ENCODE measurements at places on chromosomes 4 and X.

- DNase-seq, result no peak
Measured at GRCh38 chr4:122688529-122689140, 43.9 kb upstream of the BBS12 start.

DNA sequence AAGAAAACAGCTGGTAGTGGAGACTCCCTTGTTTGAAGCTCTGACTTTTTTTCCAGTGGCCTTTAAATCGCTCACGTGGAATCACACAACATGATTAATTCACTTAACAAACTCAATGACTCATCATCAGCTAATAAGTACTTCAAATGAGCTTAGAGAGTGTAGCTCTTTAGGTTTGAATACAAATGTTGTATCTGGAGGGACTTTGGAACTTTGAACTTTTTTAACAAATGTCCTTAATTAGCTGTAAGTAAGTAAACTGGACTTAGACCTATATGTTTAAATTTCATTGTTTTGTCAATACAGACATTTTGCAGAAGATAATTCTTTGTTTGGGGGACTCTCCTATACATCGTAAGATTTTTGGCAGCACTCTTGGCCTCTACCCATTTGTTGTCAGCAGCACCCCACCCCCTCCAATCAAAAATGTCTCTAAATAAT lies 581.1 kb downstream of the SPRY1 start:
- no peak for DNase-seq

DNA sequence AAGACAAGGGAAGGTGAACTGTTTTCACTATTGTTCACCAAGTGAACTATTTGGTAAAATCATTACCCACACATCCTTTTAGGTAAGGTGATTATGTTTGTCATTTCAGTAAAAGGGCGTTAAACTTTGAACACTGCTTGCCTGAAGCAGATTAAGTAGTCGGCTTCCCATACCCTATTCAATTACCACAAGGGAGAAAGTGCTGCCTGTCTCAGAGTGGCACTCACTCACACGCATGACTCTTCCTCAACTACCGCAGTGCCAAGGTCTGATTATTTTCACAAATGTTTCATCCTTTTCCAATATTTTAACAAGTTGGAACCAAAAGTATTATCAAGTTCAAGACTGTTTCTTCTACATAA lies 11.0 kb downstream of the VEGFC start:
- no peak for DNase-seq

DNA sequence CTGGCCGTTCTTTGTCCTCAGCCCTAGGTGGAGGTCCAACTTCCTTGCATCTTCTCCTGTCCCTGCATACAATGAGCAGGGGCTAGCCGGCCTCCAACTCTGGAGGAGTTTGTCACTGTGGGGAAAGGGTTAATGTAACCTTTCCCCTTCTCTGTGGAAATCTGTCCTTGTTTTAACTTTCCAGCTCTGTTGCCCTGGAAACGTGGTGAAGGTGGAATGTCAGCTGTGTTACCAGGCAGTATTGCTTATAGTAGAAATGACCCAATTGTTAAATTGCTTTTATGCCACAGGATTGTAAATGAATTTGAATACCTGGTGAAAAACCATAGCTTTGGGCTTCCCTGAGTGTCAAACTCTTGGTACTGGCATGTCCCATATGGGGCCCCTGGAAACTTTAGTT lies 131.6 kb upstream of the SCML1 start:
- no peak for DNase-seq

- no peak for DNase-seq
Measured at GRCh38 chrX:103776546-103776945, at the start of gene PLP1. TSS of gene PLP1 (plus strand) at chrX:103776840. CDS start at chrX:103776996, 156 bp downstream.

DNA sequence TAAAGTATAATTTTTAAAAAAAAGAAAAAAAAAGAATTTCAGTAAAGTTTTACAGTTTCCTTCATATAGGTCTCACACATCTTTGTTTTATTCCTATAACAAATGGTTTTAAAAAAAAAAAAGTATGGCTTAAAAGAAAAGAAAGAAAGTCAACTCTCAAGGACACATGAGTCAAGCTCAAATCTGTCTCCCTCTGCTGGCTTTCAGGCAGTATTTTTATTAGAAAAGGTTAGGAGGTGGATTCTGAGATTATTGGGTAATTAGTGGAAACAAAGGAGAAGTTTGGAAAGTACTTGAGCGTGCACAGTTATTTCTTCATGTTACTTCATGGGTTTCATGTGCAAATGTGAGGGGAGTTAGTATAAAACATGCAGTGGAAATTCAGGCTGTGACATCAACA lies 36.6 kb upstream of the BTC start:
- DNase-seq, result no peak

GRCh38 chr4:6574747-6575502 lies at the start of gene MAN2B2:
TSS of gene MAN2B2 (plus strand) at chr4:6575189. CDS start at chr4:6575211, 22 bp downstream.
- DNase-seq, result peak; percentile 84

GRCh38 chr4:7647186-7647585 lies 212.5 kb upstream of the PSAPL1 start:
- DNase-seq, result no peak

DNA sequence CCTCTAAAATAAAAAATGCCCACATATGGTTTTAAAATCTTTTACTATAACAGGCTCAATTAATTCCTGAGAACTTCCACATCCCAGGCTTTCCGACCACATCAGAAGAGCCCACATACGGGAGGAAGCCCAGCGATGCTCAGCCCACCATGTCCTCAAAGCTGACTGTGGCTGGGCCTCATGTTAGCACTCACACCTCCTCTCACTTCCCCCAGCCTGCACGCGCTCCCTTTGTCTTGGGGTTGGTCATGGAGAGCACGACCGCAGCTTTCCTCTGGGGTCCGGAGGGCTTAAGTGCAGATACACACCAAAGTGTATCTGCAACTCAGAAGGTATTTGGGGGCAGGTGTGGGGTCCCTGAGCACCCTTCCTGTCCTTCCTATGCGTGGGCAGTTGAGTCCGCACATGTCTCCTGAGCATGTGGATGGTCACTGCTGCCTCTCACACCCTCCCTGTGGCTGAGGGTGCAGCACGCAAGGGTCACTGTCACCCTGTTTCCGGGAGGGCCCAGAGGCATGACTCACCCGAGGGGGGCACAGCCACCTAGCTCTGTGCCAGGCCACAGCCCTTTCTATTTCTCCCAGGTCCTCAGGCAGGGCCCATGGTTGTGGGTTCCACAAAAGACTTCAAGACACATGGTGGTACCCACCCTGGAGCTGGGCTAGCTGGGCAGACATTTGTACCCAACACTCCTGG lies 21.2 kb downstream of the WDR1 start:
- DNase-seq, result no peak

DNA sequence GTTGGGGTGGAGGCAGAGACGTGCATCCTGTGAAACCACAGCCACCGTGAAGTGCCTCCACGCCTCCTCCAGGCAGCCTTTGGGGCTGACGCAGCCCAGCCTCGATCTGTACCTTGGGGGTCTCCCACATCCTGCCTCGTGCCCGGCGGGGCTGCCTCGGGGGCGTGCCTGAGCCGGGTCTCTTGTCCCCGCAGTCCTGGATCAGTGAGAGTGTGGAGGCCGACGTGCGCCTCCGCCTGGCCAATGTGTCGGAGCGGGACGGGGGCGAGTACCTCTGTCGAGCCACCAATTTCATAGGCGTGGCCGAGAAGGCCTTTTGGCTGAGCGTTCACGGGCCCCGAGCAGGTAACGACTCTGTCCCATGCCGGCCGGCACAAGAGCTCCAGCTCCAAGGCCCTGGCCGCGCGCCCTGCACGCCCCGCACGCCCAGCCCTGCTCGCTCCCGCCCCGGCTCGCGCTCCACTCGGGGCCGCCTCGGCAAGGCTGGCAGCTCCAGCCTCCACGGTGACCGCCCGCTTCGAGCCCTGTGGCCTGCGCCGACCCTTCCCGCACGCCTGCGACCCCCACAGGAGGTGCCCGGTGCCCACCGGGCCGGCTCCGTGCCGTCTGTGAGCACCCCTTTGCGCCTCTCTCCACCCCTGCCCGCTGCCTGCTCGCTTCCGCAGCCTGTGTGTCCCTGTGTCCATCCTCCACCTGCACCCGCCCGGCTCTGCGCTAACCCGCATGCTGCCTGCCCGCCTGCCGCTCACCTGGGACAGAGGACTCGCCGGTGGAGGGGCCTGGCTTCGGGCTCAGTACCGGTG lies 9.8 kb downstream of the FGFR3 start:
- no peak for DNase-seq

DNA sequence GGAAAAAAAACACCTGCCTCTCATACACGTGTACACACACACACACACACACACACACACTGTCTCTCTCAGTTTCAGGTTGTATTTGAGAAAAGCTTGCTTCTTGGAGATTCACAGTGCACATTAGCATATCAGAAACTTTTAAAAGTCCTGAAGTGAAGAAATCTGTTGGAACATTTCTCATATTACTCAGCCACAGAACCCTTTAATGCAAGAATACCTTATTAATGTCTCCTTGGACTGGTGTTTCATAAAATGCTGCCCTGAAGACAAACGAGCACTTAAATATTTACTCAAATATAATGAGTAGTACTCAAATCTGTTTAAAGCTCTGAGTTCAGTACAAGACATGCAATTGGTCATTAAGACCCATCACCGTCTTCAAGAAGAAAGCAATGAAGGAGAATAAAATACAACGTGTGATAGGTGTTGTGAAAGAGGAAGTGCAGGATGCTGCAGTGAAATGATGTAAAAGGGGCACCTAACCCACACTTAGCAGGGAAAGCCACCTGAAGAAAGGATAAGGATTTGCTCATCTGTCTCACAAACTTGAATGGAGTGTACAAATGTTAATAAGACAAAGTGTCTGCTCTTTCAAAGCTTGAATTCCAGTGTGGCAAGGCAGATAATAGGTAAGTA lies 57.0 kb downstream of the DCLK2 start:
- DNase-seq, result no peak

DNA sequence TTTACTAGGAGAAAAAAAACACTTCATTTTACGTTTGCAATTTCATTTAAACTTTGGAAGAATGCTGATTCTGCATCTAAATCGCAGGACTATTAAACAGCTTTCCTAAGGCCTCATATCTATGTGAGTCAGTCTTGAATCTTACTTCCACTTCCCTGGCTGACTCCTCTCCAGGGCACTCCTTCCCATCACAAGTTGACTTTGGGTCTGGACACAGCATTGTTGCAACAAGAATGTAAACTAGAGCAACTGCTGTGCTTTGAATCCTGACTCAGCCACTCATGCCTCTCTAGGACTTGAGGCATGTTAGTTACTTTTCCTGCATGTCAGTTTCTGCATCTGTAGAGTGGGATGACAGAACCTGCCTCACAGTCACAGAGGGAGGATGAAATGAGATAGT lies 413.8 kb downstream of the FAT4 start:
- DNase-seq, result no peak

DNA sequence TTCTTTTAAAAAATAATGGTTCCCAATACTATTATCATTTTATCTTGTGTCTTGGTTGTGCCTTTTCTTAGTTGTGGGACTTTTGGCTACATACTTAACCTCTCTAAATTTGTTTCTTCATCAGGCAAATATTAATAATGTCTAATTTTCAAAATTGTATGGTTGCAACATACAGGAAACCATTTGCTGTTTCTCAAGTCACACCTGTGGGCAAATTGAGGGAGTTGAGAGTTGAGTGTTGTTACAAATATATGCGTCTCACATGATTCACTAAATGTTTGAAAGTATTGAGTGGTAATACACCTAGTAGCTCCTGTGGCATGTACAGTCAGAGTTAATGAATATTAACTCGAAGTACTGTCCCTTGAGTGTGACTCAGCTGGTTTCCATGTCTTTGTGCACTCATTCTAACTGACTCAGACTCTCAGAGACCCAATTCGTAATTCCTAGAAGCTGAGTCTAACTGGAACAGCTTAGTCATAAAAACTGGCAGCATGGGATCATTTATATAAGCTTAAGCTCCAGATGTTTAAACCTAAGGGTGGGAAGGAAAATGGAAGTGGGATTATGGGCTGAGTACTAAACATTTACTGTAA lies 802.4 kb downstream of the TRIML1 start:
- no peak for DNase-seq

GRCh38 chr4:121656269-121656641 lies 40.5 kb downstream of the ANXA5 start:
- DNase-seq, result peak; percentile 14

DNA sequence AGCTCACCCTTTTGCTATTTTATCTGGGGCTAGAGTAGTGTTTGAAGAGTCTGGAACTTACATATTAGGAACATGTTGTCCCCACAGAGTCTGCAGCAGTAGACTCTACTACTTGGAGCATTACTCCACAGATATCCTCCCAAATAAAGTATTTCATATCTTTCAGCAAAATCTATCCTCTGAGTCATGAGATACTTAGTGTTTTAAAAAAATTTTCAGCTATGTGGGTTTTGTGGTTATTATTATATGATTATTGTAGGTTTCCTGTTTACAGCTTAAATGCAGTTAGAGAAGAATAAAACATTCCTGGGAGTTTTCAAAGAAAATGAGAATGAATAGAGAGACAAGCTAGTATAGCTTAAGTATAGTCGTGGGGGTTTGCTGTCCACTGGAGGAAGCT lies 30.9 kb downstream of the PAGE2 start:
- DNase-seq, result no peak

DNA sequence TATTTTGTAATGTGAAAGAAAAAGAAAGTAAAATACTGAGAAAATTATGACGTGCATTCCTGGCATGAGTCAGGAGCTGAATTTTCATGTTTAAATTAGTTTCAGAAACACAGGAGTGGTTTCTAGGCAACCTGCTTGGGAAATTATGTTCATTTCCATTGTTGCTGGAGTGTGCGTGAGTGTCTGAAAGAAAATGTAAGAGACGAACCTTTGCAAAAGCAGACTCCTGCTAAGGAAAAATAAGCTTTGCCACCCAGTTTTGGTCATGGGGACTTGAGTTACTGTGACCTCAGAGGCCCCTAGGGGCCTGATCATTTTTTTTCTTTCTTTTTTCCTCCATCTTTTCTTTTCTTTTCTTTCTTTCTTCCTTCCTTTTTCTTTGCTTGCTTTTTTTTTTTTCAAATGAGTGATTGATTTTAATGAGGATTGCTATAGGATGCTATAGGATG lies 18.8 kb upstream of the CHRNA9 start:
- DNase-seq, result peak; percentile 61

DNA sequence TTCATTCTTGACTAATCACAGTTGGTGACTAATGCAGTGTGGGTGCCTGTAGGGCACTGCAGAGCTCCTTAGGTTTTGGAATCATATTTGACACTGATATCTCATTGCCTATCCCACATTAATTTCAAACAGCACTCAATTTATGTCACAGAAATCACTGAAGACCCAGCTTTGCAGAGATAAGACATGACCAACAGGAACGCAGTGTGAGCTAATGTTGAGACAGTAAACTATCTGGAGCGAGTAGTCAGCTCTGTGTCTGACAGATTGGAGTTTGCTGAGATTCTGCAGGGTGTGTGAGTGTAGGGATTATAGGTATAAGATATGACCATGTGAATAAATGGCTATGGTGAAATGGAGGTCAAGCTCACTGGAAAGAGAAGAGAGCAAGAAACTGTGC lies 1586.1 kb upstream of the AGA start:
- DNase-seq, result no peak

DNA sequence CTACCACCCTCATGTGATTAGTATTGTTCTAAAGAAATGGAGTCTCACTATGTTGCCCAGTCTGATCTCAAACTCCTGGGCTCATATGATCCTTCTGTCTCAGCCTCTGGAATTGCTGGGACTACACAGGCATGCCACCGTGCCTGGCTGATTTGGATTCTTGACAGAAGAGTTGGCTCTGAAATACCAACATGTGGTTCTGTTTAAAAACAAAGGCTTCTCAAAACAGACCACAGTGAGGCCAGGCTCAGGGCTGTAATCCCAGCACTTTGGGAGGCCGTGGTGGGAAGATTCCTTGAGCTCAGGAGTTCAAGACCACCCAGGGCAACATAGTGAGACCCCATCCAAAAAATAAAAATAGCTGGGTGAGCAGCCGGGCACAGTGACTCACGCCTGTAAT lies 126.7 kb downstream of the DHRSX start:
- no peak for DNase-seq

GRCh38 chr4:54063229-54063628 lies 1.2 kb downstream of the CHIC2 start:
- DNase-seq, result peak; percentile 22
